ENCODE measurements at places on chromosomes 12 and 14.
A peak's percentile ranks its signal among the peaks of the same experiment; 100 is the strongest.

DNA sequence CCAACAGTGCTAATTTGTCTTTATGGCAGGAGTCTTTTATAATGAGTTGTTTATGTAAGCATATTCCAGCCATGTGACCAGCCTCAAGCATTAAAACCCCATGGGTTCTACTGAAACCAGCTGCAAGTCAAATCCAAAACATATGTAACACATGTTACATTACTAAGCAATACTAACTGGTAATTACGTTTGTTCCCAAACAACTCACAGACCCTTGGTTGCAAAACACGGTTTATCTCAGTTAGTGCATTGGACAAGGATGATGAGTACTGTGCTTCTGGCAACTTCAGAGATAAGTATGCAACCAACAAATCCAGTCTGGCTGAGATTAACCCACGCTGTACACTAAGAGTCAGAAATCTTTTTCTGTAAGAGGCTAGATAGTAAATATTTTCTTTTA, 110.1 kb upstream of the FAR2 start:
- DNase-seq, result no peak

- no peak for DNase-seq
Observed at GRCh38 chr14:80930095-80930494, 11.4 kb downstream of the CEP128 start.

DNA sequence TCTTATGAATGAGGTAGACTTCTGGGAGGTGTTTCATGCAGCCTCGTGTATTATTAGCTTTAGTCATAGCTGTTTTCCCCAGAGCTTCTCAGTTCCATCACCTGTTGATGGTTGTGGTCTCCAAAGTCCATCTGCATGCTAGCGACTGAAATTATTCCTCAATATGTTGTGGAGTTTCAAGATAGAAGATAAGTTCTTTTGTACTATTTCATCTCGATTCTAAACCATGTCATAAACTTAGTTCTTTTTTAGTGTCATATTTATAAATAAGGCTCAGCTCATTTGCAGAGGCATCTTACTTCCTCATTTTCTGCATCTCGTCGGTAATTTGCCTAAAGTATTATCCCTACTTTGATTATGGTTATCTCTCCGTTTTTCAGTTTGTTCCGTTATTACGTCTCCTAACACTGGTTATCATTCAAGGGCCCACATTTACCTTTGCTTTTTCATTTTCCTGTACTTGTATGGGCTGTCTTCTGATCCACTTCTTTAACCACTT, 119.1 kb downstream of the ITPR2 start:
- DNase-seq, result no peak

DNA sequence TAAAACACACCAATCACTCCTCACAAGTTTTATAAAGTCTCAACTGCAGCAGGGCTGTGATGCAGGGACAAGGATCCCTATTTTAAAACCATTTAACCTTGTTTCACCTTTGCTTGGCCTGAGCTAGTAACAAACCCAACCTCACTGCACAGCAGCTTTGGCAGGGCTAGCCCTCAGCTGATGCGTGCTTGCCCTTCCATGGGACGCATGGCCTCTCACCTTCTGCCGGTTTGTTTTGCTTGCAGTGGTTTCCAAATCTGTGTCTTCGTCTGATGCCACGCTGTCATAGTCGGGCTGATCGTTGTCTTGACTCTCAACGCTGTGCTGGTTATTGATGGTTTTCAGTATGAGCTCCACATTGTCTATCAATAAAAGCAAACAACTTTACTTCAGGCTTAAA, 43.3 kb downstream of the GIT2 start:
- DNase-seq, result no peak

GRCh38 chr12:58346032-58346632, 404.8 kb downstream of the ATP23 start:
- peak; percentile 52 for DNase-seq

DNA sequence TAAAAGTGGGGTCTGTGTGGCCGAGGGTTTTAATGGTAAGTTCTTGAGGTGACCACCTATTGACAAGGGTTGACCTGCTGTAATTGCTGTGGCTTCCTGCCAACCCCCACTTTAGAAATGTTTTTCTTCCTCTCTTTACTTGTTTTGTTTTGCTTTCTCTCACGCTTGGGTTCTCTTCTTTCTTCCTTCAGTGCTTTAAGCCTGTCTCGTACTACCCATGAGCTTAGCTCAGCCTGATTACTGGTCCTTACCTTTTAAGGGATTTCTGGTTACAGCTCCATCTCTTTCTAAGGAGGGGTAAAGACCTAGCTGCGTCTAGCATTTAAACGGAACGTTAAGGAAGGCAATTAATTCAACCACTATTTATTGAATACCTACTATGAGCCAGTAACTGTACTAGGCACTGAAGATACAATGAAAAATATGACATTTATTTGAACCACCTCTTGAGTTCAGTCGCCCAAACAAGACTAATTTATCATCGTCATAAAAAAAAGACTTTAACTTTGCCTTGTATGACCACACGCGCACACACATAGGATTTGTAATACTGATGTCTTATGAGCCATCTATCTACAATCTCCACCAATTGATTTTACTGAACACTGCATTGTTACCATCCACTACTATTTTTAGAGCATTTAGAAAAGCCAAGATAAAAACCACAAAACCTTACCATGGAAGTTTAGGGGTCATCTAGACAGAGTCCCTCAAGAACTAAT, 888 bp upstream of the PPP1R12A start:
- peak; percentile 35 for DNase-seq

- no peak for DNase-seq
Observed at GRCh38 chr12:105585107-105585506, 254.6 kb downstream of the C12orf75 start.

DNA sequence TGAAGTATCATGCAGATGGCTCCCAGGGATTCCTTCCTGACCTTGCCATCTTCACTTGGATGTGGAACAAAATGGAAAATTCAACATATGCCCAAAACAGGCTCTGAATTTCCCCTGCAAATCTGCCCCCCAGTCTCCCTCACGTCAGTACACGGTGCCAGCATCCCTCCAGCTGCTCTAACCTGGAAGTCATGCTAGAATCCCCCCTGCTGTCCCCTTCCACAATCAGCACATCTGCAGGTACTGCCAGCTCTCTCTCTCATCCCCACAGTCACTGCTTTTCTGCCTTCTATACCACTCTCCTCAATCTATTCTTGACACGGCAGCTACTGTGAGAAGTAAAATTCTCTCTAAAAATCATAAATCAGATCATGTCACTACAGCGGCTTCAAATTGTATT, 21.6 kb downstream of the GALNT6 start:
- no peak for DNase-seq

DNA sequence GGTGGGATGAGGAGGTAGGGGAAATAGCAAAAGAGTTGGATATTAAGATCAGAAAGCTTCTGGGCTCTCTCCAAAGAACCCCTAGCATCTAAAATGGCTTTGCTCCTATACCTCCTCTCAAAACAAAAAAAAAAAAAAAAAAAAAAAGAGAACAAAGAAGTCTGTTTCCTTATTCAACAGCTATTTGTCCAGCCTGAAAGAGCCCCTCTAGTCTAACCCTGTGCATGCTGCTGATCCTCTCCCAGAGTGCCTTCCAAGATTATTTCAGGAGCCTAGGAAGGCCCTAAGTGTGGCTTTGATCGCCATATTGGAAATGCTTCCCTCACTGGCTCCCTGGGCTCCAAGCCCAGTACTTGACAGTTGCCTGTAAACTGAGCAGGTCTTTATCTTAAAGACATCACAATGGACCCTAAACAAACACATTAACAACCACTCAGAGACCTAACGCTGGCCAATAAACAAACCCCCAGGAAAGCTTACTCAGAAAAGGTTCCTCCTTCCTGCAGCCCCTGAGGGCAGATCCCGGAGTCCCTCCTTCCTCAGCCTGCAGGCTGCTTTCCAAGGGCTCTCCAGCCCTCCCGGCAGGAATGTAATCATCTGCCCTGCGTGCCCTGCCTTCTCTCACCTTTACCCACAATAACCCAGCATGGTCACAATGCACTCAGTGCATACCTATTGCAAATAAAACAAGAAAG, 17.4 kb upstream of the COL2A1 start:
- no peak for DNase-seq

DNA sequence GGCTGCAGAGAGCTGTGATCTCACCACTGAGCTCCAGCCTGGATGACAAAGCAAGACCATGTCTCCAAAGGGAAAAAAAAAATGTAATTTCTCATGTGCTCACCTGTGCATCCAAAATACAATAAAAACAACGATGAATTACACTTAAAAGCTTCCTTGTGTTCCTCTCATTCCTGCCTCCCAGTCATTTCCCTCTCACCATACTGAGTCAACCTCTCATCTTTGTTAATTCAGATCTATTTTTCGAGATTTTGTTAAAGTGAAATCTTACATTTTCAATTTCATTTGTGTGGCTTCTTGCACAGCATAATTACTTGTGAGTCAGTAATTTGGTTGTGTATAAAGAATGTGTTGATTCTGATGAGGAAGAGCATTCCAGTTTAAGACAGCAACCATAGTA, 1203.2 kb downstream of the TMEM121 start:
- DNase-seq, result no peak

- no peak for DNase-seq
Observed at GRCh38 chr14:95106971-95107370, 50.4 kb downstream of the DICER1 start.

GRCh38 chr14:42013559-42013958, 406.9 kb downstream of the LRFN5 start:
- DNase-seq, result no peak

DNA sequence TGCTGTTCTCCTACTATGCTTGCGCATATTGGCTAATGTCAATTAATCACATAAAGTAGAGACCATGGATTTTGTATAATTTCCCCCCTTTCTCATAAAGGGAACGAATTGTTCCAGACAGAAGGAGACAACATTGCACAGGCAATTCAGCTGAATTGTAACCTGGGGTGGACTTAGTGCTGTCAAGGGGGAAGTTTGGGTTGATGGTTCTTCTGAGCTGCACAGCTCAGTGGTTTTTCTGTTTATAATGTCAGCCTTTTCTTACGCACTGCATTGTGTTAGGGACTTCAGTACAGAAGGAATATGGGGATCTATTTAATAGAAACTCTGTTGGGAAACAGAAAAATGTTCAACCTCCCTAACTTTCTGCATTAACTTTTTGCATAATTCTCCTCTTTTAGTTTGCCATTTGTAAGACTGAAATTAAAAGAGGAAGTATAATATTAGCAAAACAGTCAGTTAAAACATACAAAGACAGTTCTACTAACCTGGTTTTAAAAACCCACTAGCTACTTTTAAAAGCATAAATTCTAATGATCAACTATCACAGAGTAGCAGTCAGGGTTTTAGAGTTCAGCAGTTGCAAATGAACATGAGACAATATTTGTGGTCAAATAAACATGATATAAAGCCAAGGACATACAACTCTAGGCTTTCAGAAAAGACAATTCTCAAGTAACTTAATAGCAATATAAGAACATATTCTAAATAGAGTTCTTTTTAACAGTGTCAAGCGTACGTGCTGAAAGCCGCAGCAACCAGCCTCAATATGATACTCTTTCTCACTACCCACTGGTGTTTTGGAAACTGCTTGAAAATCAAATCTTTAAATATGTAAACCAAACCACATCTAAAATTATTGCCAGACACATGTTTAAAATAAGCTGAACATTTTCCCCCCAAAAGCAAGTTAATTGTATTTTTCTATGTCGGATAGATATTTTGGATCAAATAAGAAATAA, 393.0 kb downstream of the FSCB start:
- no peak for DNase-seq

- no peak for DNase-seq
Observed at GRCh38 chr12:116247377-116247776, 30.1 kb downstream of the MED13L start.

GRCh38 chr12:75130811-75131210, 78.8 kb downstream of the KCNC2 start:
- no peak for DNase-seq

DNA sequence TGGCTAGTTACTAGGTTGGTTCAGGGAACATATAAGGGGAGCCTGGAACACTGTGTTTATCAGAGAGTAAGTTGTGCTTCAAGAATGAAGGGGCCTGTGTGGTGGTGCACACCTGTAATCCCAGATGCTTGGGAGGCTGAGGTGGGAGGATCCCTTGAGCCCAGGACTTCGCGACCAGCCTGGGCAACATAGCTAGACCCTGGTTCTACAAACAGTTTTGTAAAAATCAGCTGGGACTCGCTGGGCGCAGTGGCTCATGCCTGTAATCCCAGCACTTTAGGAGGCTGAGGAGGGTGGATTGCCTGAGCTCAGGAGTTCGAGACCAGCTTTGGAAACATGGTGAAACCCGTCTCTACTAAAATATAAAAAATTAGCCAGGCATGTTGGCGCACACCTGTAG, 42.1 kb upstream of the GPR132 start:
- DNase-seq, result no peak

DNA sequence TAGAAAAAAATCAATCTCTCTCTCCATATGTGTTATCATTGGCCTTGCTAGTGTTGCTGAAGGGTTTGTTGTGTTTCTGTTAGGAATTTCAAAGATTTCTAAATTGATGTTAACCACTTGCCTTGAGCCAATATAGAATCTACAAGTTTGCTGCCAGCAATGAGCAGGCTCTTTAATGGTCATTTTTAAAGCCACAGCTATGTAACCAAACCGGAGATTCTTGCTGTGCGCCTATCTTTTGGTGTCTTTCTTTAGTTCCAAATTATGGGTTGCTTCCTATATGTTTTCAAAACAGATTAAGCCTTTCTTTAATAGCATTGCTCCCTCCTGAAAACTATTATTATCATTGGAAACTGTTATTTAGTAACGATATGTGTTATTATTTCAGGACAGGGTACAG, 545.7 kb downstream of the DIO2 start:
- DNase-seq, result no peak

GRCh38 chr12:27818401-27818918, 38.4 kb upstream of the MANSC4 start:
- no peak for DNase-seq

DNA sequence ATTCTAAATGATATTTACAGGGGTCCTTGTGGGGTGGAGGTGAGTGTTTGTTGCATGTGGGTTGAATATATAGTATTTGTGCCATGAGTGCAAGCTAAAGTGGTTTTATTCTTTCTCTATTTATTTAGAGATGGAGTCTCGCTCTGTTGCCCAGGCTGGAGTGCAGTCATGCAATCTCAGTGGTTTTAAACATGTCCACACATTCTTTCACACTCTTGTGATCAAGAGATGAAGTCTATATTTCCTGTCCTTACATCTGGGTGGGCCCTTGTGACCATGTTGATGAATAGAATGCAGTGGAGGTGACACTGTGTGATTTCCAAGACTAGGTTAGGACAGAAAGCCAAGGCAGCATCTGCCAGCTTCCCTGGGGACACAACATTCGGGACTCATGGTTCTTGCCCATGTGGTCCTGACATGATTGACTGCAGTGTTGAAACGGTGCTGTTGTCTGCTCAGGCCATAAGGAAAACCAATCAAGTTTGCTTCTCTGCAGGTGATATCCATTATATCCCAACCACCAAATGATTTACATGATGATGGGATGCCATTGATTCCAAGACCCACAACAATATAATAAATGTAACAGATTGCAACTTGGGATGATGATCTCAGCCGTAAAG, 172.6 kb downstream of the SUDS3 start:
- DNase-seq, result no peak

DNA sequence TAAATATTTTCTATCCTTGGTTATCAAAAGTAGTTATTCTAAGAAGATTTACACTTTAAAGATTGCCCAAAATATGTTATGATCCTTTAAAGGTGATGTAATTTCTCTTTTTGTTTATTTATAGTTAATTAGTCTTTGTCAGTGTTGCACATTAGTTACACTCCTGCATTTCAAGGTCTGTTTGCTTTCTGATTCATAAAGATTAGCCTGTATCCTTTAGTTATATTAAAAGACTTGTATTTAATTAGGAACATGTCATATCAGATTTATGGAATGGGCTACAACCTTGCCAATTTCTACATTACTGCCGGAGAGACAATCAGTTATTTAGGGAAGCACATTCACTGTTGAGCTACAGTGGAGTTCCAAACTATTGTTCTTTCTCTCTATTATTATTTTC, 3.5 kb downstream of the EPYC start:
- DNase-seq, result no peak

- no peak for DNase-seq
Observed at GRCh38 chr12:121138284-121138683, 5.6 kb downstream of the P2RX7 start.

Measured in SW480 (cell line).